ENCODE measurements at places on chromosomes 7 and 10.

DNA sequence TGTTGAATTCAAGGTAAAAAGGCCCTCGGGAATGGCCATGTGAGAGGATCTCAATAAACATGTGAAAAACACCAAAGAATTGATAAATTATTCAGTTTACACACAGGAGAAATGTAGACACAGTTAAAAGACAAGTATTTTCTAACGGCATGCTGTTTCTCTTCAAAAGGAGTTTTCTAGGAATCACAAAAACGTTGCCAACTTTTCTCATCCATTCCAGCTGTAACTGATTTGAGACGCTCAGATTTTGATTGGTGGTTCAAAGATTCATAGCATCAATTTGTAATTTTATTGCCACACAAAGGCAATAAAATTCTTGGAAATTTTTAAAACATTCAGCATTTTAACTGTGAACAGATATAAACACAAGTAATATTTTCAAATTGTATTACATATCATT is 384.9 kb upstream of the PFKP start:
- no peaks in the 10 kb centered on the region for H3K36me3 ChIP-seq
- no peak overlapping the region for H3K27ac ChIP-seq
- no peaks in the 10 kb centered on the region for H3K4me1 ChIP-seq
- H3K27me3 ChIP-seq: no peaks in the 10 kb centered on the region
- DNase-seq: no peak

DNA sequence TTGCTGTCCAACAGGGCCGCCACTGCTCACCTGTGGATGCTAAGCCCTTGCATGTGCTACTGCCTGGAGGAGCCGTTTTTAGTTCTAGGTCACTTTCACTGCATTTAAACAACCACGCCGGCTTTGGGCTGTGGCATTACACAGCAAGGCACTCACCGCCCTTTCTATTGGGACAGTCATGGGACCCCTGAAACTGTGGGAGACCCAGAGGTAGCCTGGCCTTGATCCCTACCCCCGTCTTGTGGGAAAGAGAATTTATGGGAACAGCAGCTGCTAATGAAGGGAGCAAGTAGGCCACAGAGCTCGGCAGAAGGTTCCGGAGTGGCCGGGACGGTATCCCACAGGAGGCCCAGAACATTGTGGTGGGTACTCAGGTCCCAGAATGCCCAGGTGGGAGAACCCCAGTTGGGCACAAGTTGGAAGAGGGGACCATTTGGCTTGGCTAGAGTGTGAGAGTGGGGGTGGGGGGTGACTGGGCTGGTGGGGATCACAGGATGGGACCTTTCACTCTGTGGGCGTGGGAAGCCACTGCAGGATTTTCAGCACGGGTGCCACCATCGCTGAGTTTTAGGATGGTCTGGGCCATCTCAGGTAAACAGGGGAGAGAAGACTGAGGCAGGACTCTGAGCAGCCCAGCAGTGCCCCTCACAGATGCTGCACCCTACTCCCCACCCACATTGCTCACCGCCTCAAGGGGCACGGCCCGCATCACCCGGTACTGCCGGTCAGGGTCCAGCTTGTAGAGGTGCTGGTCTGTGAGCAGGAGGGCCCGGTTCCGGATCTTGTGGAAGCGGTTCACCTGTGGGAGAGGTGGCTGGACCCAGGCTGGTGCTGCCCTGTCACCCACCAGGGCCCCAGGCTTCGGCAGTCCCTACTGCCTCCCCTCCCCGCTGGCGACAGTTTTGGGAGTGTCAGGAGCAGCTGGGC is 15.2 kb downstream of the MYO1G start:
- H3K27me3 ChIP-seq: no peaks in the 10 kb centered on the region
- H3K4me3 ChIP-seq: no peak overlapping the region
- H3K27ac ChIP-seq: no peak overlapping the region
- DNase-seq: no peak

GRCh38 chr10:6405713-6406112 is 174.4 kb downstream of the PRKCQ start:
- no peak for DNase-seq
- H3K27ac ChIP-seq: no peak overlapping the region
- no peak overlapping the region for H3K4me3 ChIP-seq
- H3K4me1 ChIP-seq: no peaks in the 10 kb centered on the region
- H3K36me3 ChIP-seq: no peaks in the 10 kb centered on the region
- H3K27me3 ChIP-seq: peaks cover 9% of the 10 kb centered on the region

GRCh38 chr7:93402944-93403343 is 170.8 kb downstream of the VPS50 start:
- no peaks in the 10 kb centered on the region for H3K36me3 ChIP-seq
- H3K4me1 ChIP-seq: no peaks in the 10 kb centered on the region
- H3K27me3 ChIP-seq: no peaks in the 10 kb centered on the region
- DNase-seq: no peak

DNA sequence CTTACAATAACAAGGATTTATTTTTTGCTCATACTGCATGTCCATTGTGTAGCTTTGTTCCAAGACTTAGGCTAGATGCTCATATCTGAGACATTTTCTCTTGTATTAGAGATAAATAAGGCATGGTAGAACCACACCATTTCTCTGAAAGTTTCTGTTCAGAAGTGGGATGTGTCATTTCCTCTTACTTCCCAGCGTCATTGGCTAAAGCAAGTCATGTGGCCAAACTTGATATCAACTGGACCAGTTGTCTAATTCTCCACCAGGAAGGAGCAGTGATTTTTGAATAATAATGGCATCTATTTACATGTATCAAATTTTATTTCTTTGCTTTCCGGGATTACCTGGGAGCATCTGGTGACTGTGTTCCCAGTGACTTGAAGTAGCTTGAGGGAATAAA is 38.3 kb downstream of the AHCYL2 start:
- peaks cover 27% of the 10 kb centered on the region for H3K4me1 ChIP-seq
- no peak for DNase-seq
- no peaks in the 10 kb centered on the region for H3K36me3 ChIP-seq
- no peaks in the 10 kb centered on the region for H3K27me3 ChIP-seq

GRCh38 chr7:117950601-117951260 is 77.5 kb upstream of the CTTNBP2 start:
- no peak overlapping the region for H3K4me3 ChIP-seq
- H3K36me3 ChIP-seq: no peaks in the 10 kb centered on the region
- DNase-seq: peak; percentile 33
- H3K27me3 ChIP-seq: no peaks in the 10 kb centered on the region

DNA sequence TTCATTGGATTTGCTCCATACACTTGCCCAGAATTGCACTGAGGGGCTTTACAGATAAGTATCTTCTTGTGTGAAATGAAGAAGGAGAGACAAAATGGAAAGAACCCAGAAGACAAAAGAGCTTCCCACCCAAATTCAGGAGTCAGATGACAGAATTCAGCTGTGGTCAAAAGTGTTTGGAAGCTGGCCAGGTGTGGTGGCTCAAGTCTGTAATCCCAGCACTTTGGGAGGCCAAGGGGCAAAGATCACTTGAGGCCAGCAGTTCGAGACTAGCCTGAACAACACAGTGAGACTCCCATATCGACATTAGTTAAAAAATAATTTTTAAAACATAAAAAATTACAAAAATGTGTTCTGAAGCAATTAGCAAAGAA is 27.1 kb downstream of the DUSP5 start:
- H3K4me3 ChIP-seq: no peak overlapping the region
- no peak for DNase-seq
- H3K4me1 ChIP-seq: peaks cover 35% of the 10 kb centered on the region
- no peaks in the 10 kb centered on the region for H3K27me3 ChIP-seq

- H3K4me3 ChIP-seq: no peak overlapping the region
- H3K4me1 ChIP-seq: peaks cover 45% of the 10 kb centered on the region
- H3K27ac ChIP-seq: peak overlapping the region; percentile 19
- no peaks in the 10 kb centered on the region for H3K27me3 ChIP-seq
- H3K36me3 ChIP-seq: no peaks in the 10 kb centered on the region
- peak; percentile 64 for DNase-seq
Observed at GRCh38 chr10:92760609-92761008, 70.9 kb downstream of the HHEX start.

DNA sequence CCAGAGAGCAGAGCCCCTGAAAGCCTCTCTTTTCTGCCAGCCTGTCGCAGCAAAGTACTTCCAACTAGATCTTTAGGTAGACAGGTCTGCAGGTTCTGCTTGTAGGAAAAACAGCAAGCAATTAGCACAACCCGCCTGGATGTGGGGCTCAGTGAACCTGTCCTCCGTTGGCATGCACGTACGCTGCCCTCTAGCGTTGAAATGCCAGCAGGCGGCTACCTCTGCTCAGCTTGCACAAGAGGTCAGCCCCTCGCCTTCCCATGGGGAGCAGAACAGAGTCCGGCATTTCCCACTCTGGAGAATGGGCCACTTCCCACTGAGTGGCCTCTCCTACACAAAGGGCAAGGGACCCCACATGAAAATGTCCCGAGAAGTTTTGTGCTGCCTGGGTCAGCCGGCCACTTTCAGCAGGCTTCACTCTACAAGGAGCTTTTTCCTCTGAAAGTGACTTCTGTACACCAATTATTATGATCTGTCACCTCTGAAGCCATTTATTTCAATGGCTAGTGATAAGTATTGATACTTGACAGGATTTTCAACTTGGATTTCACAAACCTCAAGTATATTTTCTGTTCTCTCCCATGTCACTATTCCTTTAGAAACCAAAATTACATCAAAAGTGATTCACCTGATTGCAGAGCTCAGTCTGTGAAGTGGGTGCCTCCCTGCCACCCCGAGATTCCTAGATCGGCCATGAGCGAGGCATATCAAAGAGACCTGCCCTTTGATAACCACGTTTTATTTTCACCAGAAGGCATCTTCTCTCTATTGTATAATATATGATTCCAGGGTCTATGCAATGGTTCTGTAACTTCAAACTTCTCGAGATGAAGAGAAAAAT is 56.7 kb downstream of the JCAD start:
- peak; percentile 77 for DNase-seq
- H3K4me3 ChIP-seq: peak overlapping the region; percentile 35
- no peak overlapping the region for H3K27ac ChIP-seq
- no peaks in the 10 kb centered on the region for H3K36me3 ChIP-seq

GRCh38 chr7:7554649-7555575 is 11.8 kb upstream of the MIOS start:
- H3K4me3 ChIP-seq: no peak overlapping the region
- H3K27ac ChIP-seq: no peak overlapping the region
- peaks cover 4% of the 10 kb centered on the region for H3K4me1 ChIP-seq
- H3K36me3 ChIP-seq: no peaks in the 10 kb centered on the region
- no peak for DNase-seq

- peak within 1 kb of the TSS; percentile 29 for H3K4me3 ChIP-seq
- no peak within 1 kb of the TSS for H3K27ac ChIP-seq
- H3K4me1 ChIP-seq: no peaks in the 10 kb centered on the region
- H3K36me3 ChIP-seq: no peaks in the 10 kb centered on the region
Observed at GRCh38 chr7:140403878-140404564, at the start of gene RAB19. TSS of gene RAB19 (plus strand) at chr7:140404058. CDS start at chr7:140407647, 3,589 bp downstream.

- no peaks in the 10 kb centered on the region for H3K36me3 ChIP-seq
- H3K27me3 ChIP-seq: peaks cover 20% of the 10 kb centered on the region
- H3K4me1 ChIP-seq: no peaks in the 10 kb centered on the region
- H3K27ac ChIP-seq: no peak overlapping the region
- DNase-seq: no peak
- H3K4me3 ChIP-seq: no peak overlapping the region
Observed at GRCh38 chr10:132836248-132836831, 50.4 kb upstream of the NKX6-2 start.

DNA sequence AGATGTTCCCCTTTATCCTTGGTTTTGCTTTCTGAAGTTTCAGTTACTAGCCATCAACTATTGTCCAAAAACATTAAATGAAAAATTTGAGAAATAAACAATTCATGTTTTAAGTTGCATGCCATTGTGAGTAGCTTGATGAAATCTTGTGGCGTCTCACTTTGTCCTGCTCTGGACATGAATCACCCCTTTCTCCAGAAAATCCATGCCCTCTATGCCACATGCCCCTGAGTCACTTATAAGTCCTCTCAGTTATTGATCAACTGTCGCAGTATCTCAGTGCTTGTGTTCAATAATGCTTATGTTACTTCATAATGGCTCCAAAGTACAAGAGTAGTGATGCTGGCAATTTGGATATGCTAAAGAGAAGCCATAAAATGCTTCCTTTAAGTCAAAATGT is 208.0 kb upstream of the FERD3L start:
- H3K27me3 ChIP-seq: no peaks in the 10 kb centered on the region
- no peak overlapping the region for H3K4me3 ChIP-seq
- no peaks in the 10 kb centered on the region for H3K36me3 ChIP-seq
- DNase-seq: no peak
- no peak overlapping the region for H3K27ac ChIP-seq

GRCh38 chr10:68251625-68252495 is 19.9 kb upstream of the ATOH7 start:
- no peaks in the 10 kb centered on the region for H3K27me3 ChIP-seq
- DNase-seq: peak; percentile 25
- peak overlapping the region; percentile 43 for H3K27ac ChIP-seq
- H3K4me3 ChIP-seq: peak overlapping the region; percentile 40

GRCh38 chr7:131057015-131057793 is 270.5 kb upstream of the MKLN1 start:
- DNase-seq: peak; percentile 89
- H3K27ac ChIP-seq: peak overlapping the region; percentile 66
- H3K36me3 ChIP-seq: no peaks in the 10 kb centered on the region

- peaks cover 27% of the 10 kb centered on the region for H3K36me3 ChIP-seq
- peak; percentile 43 for DNase-seq
- no peaks in the 10 kb centered on the region for H3K27me3 ChIP-seq
- H3K4me1 ChIP-seq: no peaks in the 10 kb centered on the region
- H3K4me3 ChIP-seq: no peak overlapping the region
Observed at GRCh38 chr7:128322040-128322643, 21.6 kb downstream of the RBM28 start.

- H3K4me1 ChIP-seq: no peaks in the 10 kb centered on the region
- no peaks in the 10 kb centered on the region for H3K27me3 ChIP-seq
- H3K36me3 ChIP-seq: no peaks in the 10 kb centered on the region
- DNase-seq: no peak
- no peak overlapping the region for H3K4me3 ChIP-seq
Observed at GRCh38 chr7:3482147-3482921, 181.3 kb downstream of the SDK1 start.

GRCh38 chr7:55344840-55345239 is 20.3 kb upstream of the LANCL2 start:
- H3K27me3 ChIP-seq: no peaks in the 10 kb centered on the region
- H3K4me1 ChIP-seq: no peaks in the 10 kb centered on the region
- no peak overlapping the region for H3K4me3 ChIP-seq
- no peak overlapping the region for H3K27ac ChIP-seq
- no peaks in the 10 kb centered on the region for H3K36me3 ChIP-seq

- H3K27ac ChIP-seq: no peak overlapping the region
- no peak for DNase-seq
- no peak overlapping the region for H3K4me3 ChIP-seq
- no peaks in the 10 kb centered on the region for H3K4me1 ChIP-seq
Observed at GRCh38 chr7:151185762-151186639, 1.0 kb downstream of the ASB10 start.

- no peak overlapping the region for H3K27ac ChIP-seq
- DNase-seq: no peak
- H3K4me1 ChIP-seq: no peaks in the 10 kb centered on the region
- H3K36me3 ChIP-seq: no peaks in the 10 kb centered on the region
Observed at GRCh38 chr7:31890198-31890597, 180.0 kb downstream of the PDE1C start.

DNA sequence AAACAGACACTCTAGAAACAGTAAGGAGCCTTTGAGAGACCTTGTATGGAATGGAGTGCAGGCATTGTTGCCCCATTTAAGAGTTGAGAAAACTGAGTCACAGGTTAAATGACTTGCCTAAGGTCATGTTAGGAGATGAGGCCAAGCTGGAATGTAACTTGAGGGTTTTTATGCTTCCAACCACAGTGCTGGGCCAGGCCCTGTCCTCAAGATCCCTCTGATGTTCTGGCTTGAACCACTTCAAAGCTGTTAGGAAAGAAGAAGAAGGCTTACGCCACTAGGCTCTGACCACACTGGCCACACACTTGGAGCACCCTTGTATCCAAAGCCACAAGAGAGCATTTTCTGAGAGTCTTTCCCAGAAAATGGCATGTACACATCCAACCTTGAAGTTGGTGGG is 42.7 kb downstream of the PLAU start:
- no peak for DNase-seq
- no peak overlapping the region for H3K4me3 ChIP-seq
- H3K36me3 ChIP-seq: no peaks in the 10 kb centered on the region
- no peaks in the 10 kb centered on the region for H3K27me3 ChIP-seq
- H3K27ac ChIP-seq: no peak overlapping the region

All from MM.1S (cell line).